ENCODE measurements at places on chromosomes 1 and 21. TPM values are rescaled to one million over a fixed set of nuclear protein-coding genes. Genes with fewer than 3 reads are reported as not detected.

DNA sequence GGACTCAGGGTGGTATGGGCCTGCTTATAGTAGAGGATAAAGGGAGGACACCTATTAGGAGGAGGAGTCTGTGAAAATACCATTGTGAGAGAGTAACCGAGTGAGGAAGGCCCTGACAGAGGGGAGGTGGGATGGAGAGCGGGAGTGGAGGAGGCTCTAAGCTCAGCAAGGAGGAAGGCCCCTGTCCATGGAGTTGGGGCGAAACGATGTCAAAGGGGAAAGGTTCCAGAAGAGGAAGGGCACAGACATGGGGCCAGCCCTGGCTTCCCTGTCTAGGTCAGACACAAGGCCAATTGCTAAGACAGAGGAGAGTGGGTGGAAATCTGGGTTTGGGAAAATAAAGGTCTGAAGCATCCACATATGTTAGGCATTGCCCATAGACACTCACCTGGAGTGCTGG is 44.2 kb downstream of the ELK4 start:
- no peak for DNase-seq

- no peak for DNase-seq
These were observed 116.2 kb downstream of the HMCN1 start for GRCh38 chr1:185850366-185850765.

- no peak for DNase-seq
These were observed 730 bp upstream of the PHF13 start for GRCh38 chr1:6612641-6613360.

Gene HMGN2
- 1,175 TPM for polyA plus RNA-seq
